ENCODE measurements at places on chromosomes 1 and 21. TPM values are rescaled to one million over a fixed set of nuclear protein-coding genes. Genes with fewer than 3 reads are reported as not detected.

Gene PWP2
- 19.6 TPM for total RNA-seq

Gene PAX7
- total RNA-seq: not detected

Gene DCDC2B
- total RNA-seq: not detected

Gene ZBTB18
- total RNA-seq: 19.3 TPM

Gene CENPF
- 64.3 TPM for total RNA-seq

Gene ITGB2
- 0.69 TPM for total RNA-seq

Gene HES3
- total RNA-seq: not detected

Gene MYOC
- not detected for total RNA-seq

DNA sequence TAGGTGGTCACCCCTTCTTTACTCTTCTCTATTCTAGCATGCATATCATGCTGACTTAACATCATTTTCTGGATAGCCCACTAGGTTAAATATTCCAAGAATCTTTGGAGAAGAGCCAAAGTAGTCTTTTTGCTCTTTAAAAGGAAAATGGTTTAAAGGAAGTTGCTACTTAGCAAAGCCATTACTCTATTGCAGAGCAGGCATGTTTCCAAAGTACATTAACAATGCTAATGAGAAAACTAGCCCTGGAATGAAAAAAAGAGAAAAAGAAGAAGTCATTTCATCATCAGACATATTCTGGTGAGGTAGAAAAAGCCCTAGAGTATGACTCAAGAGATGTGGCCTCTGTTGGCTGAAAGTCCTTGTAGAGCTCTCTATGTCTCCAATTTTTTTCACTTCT is 74.0 kb downstream of the NUF2 start:
- no peak for DNase-seq
- H3K27me3 ChIP-seq: peaks cover 22% of the 10 kb centered on the region
- H3K4me1 ChIP-seq: no peaks in the 10 kb centered on the region
- no peaks in the 10 kb centered on the region for H3K36me3 ChIP-seq
- H3K4me3 ChIP-seq: no peak overlapping the region

DNA sequence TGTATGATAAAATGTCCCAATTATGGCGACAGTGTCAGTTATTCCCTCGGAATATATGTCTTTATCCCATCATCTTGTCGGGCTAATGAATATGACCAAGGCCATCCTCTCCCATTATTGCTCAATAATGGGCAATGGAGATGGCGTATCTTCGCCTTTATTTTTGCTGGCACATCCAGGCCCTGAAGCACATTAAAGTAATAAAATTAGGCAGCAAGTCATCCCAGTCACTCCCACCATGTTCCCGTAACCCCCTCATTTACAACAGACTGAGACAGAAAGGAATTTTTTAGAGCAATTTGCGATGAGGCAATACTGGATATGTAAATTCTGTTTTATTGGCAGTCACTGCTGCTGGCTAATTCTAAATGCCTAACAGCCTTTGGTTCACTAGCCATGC is 35.3 kb downstream of the CLIC6 start:
- peaks cover 39% of the 10 kb centered on the region for H3K4me1 ChIP-seq
- peak overlapping the region; percentile 56 for H3K4me3 ChIP-seq
- H3K27me3 ChIP-seq: peaks cover 16% of the 10 kb centered on the region
- peak overlapping the region; percentile 65 for H3K27ac ChIP-seq
- peak; percentile 37 for DNase-seq
- H3K36me3 ChIP-seq: no peaks in the 10 kb centered on the region

- no peak overlapping the region for H3K4me3 ChIP-seq
- H3K27ac ChIP-seq: no peak overlapping the region
- no peaks in the 10 kb centered on the region for H3K27me3 ChIP-seq
- no peaks in the 10 kb centered on the region for H3K4me1 ChIP-seq
- DNase-seq: no peak
Observed at GRCh38 chr1:193787061-193787460, 600.6 kb upstream of the B3GALT2 start.

- H3K36me3 ChIP-seq: peaks cover 1% of the 10 kb centered on the region
- peak; percentile 42 for DNase-seq
- peaks cover 6% of the 10 kb centered on the region for H3K27me3 ChIP-seq
- H3K4me1 ChIP-seq: peaks cover 57% of the 10 kb centered on the region
- H3K4me3 ChIP-seq: peak overlapping the region; percentile 97
- H3K27ac ChIP-seq: peak overlapping the region; percentile 88
Observed at GRCh38 chr1:23745515-23745914, 2.2 kb downstream of the ELOA start.

DNA sequence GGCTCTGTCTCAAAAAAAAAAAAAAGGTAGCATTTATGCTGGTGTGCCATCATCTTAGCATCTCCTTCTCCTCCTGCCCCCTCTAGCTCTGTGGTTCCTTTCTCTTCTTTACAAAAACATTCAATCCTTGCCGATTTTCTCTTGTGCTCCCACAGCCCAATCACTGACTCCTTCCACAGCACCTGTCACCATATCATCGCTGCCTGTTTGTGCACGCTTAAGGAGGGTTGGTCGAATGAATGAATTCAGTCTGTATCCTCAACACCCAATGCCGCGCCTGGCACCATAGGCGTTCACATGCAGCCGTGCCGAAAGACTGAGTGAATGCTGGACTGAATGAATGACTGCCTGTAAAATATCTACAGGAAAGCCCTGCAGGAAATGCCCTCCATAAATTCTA is 7.9 kb downstream of the RNU5D-1 start:
- peaks cover 25% of the 10 kb centered on the region for H3K4me1 ChIP-seq
- H3K36me3 ChIP-seq: no peaks in the 10 kb centered on the region
- DNase-seq: no peak
- no peak overlapping the region for H3K4me3 ChIP-seq

DNA sequence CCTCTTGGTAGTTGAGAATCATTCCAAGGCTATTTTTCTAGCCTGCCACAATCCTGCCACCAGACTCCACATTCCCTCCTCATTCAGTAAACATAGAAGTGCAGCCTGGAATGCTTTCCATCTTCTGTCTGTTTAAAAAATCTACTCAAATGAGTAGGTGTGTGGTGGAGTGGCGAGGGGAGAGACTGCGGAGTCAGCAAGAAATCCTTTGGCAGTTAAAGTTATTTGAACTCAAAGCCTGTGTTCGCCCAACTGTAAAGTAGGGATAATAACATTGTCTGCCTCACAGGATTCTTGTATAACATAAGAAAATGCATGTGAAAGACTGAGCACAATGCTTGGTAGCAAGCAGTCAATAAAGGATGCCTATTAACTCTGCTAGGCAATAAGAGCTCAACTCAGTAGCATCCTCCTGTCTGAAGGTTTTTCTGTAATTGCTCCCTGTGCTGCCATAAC is 22.2 kb upstream of the DPT start:
- no peaks in the 10 kb centered on the region for H3K4me1 ChIP-seq
- H3K27me3 ChIP-seq: peaks cover 3% of the 10 kb centered on the region
- H3K4me3 ChIP-seq: no peak overlapping the region
- no peak overlapping the region for H3K27ac ChIP-seq
- no peaks in the 10 kb centered on the region for H3K36me3 ChIP-seq

DNA sequence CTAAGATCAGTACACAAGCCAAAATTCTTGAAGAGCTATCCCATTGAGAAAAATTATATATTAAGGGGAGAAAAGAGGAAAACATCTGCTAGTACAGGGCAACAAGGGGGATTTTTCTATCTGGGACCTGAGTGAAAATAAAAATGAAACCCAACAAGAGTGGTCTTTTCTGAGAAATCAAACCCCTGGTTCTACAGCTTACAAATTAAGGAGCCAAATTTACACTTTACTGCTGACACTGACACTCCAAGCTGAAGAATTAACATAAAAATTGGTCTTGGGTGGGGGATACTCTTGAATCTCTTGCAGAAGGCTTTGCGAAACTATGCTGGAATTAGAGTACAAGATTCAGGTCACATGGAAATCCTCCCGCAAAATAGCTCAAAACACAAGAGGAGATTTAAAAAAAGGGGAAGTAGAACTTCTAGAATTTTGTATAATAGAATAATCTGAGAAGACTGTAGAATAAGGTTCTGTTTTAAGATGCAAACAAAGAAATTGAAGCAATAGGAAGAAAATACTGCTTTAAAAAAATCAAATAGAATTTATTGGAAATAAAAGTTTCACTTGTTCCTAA is 32.1 kb upstream of the HSPA13 start:
- H3K4me3 ChIP-seq: no peak overlapping the region
- no peaks in the 10 kb centered on the region for H3K4me1 ChIP-seq
- H3K27me3 ChIP-seq: peaks cover 2% of the 10 kb centered on the region
- H3K27ac ChIP-seq: no peak overlapping the region
- H3K36me3 ChIP-seq: no peaks in the 10 kb centered on the region

GRCh38 chr1:226723657-226724532 is 15.2 kb downstream of the ITPKB start:
- H3K27ac ChIP-seq: no peak overlapping the region
- peak; percentile 41 for DNase-seq

DNA sequence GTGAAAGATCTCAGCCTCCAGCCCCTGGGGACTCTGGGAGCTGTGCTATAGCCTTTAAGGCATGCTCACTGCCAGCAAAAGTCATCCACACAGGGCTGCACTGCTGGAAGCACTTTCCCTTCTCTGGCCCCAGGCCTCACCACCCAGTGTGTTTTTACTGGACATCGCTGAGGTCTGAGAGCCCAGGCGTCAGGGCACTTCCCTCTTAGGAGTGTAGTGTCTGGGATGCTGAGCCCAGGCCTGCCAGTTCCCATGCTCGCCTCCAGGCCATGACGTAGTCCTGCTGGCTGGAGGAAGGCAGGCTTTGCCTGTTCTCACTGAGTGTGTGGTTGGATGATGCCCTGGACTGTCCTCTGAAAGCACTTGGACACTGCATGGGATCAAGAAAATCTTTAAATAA is 101.2 kb downstream of the GDAP2 start:
- H3K27ac ChIP-seq: peak overlapping the region; percentile 92
- peak; percentile 77 for DNase-seq
- no peaks in the 10 kb centered on the region for H3K27me3 ChIP-seq
- H3K4me1 ChIP-seq: peaks cover 58% of the 10 kb centered on the region
- H3K4me3 ChIP-seq: no peak overlapping the region

- H3K4me3 ChIP-seq: no peak overlapping the region
- no peak overlapping the region for H3K27ac ChIP-seq
- peaks cover 5% of the 10 kb centered on the region for H3K4me1 ChIP-seq
- H3K36me3 ChIP-seq: no peaks in the 10 kb centered on the region
- H3K27me3 ChIP-seq: no peaks in the 10 kb centered on the region
- no peak for DNase-seq
Observed at GRCh38 chr1:220335668-220336067, 63.4 kb upstream of the RAB3GAP2 start.

DNA sequence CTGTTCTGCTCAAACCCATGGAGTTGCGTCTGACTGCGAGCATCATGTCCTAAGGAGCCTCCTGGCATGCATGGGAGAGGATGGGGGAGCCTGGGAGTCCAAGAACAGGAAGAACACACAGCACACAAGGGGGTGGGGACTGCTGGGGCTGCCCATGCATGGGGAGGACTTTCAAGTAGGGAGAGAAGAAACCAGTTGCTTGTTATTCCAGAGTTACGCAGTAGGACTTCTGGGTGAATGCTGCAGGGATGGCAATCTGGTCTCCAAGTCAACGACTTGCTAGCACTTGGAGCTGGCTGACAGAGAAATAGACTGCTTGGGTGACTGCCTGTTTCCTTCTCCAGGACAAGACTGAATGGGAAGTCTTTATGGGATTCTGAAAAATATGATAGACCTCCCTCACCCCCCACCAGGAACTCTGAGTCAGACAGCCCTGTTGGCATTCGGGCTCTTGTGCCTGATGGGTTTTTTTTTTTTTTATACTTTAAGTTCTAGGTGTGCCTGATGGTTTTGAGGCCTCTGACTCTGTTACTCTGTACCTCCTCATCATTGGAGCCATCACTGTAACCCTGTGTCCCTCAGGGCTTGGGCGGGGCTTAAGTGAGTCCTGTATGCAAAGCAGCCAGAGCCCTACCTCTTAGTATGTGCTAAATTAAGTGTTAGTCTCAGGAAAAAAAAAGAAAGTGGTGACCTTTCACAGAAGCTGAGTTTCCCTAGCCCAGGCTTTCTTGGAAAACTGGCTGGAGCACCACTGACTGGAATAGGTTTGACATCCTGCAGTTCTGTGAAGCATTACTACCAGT is 30.3 kb downstream of the MAP3K21 start:
- DNase-seq: no peak
- no peaks in the 10 kb centered on the region for H3K4me1 ChIP-seq
- no peaks in the 10 kb centered on the region for H3K36me3 ChIP-seq
- H3K27ac ChIP-seq: no peak overlapping the region
- peaks cover 8% of the 10 kb centered on the region for H3K27me3 ChIP-seq

- H3K27ac ChIP-seq: no peak overlapping the region
- no peaks in the 10 kb centered on the region for H3K36me3 ChIP-seq
- no peak for DNase-seq
- peaks cover 30% of the 10 kb centered on the region for H3K27me3 ChIP-seq
Observed at GRCh38 chr1:6174621-6175410, 5.3 kb downstream of the CHD5 start.

GRCh38 chr1:113965703-113966412 is 13.4 kb upstream of the OLFML3 start:
- H3K27me3 ChIP-seq: no peaks in the 10 kb centered on the region
- H3K36me3 ChIP-seq: peaks cover 48% of the 10 kb centered on the region
- peak overlapping the region; percentile 31 for H3K27ac ChIP-seq
- no peak overlapping the region for H3K4me3 ChIP-seq

DNA sequence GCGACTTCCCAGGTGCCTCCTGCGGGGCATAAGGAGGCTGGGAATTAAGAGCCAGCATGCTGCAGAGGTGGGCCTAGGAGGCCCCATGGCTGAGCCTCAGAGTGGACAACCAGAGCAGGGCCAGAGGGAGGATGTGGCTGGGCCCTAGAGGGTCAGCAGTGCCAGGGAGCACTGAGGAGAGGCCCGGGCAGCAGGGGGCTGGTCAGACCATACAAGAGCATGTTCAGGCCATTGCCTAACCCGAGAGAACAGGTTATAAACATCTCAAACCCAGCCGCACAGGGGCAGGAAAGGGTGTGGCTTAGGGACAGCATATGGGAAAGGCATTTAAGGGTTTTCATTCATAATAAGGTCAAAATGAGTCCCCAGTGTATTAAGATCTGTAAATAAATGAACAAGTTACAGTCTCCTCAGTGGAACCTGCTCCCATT is 51.1 kb downstream of the IER5 start:
- H3K4me3 ChIP-seq: peak overlapping the region; percentile 60
- no peaks in the 10 kb centered on the region for H3K36me3 ChIP-seq
- peak; percentile 61 for DNase-seq
- H3K27ac ChIP-seq: peak overlapping the region; percentile 87
- peaks cover 86% of the 10 kb centered on the region for H3K4me1 ChIP-seq
- H3K27me3 ChIP-seq: peaks cover 5% of the 10 kb centered on the region
